Lower leg skin (tissue), 4 donors: ENCODE measurements at places on chromosomes 13 and 19. TPM values are rescaled to one million over a fixed set of nuclear protein-coding genes. Genes with fewer than 3 reads are reported as not detected.

The SIGLEC8 gene
- total RNA-seq, result 0.38 TPM

The EBI3 gene
- not detected for total RNA-seq

The CPT1C gene
- total RNA-seq, result 1.4 TPM

The PSG3 gene
- total RNA-seq, result not detected

The KCTD4 gene
- total RNA-seq, result 7.9 TPM

The SERP2 gene
- not detected for total RNA-seq

The PRSS57 gene
- total RNA-seq, result 0.32 TPM

The SYNE4 gene
- total RNA-seq, result 1.8 TPM

The KCNC3 gene
- 1.7 TPM for total RNA-seq

The OCEL1 gene
- 7.9 TPM for total RNA-seq

The USHBP1 gene
- total RNA-seq, result 2.1 TPM

DNA sequence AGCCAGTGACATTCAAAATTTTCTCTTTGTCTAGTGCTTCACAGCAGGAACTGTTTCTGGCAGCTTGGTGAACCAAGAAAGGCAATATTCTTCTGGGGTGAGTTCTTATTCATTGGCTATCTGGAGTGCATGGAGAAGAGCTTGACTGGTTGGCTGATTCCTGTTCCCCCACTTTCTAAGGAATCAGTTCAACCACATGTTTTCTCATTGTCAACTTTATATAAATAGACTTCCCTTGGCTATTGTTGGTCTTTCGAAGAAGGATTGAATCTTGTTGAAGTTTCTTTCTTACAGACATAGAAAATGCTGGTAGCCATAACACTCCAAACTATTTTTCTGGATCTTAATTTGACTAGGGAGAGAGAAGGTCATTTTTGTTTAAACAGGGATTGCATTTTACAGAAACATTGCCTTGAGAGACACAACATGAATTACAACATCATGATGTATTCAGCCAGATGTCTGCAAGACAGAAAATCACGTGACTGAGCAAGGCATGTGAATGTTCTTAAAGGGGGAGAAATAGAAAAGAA lies 85.2 kb downstream of the EDNRB start:
- no peak for DNase-seq

GRCh38 chr19:13765395-13766094 lies 1.2 kb downstream of the MRI1 start:
- no peak for DNase-seq

- peak; percentile 94 for DNase-seq
Observed at GRCh38 chr19:18932216-18932841, 8.7 kb downstream of the HOMER3 start.

DNA sequence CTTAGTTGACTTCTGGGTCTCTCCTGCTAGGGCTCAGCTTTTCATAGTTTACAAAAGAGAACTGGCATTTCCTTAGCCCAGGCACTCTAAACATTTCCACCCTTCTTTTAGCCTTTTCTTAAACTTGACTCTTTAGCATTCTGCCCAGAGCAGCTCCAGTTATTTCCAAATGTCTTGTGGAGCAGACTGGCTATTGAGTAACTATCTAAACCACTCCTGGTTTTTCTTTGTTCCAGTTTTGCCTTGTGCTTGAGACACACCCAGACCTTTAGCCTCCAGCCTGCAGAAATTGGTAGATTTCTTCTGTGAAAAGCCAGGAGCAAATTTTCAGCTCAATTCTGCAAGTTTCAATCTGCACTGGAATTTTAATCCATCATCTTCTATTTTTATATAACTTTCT lies 1813.1 kb downstream of the OLFM4 start:
- DNase-seq, result no peak

DNA sequence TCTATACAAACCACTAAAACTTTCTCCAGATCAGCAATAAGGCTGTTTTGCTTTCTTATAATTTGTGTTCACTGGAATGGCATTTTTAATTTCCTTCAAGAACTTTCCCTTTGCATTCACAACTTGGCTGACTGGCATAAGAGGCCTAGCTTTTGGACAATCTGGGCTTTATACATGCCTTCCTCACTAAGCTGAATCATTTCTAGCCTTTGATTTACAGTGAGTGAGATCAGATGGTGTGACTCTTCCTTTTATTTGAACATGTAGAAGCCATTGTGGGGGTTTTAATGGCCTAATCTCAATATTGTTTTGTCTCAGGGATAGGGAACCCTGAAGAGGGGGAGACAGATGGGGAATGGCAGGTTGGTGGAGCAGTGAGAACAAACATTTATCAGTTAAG lies 82.7 kb downstream of the FOXO1 start:
- no peak for DNase-seq

DNA sequence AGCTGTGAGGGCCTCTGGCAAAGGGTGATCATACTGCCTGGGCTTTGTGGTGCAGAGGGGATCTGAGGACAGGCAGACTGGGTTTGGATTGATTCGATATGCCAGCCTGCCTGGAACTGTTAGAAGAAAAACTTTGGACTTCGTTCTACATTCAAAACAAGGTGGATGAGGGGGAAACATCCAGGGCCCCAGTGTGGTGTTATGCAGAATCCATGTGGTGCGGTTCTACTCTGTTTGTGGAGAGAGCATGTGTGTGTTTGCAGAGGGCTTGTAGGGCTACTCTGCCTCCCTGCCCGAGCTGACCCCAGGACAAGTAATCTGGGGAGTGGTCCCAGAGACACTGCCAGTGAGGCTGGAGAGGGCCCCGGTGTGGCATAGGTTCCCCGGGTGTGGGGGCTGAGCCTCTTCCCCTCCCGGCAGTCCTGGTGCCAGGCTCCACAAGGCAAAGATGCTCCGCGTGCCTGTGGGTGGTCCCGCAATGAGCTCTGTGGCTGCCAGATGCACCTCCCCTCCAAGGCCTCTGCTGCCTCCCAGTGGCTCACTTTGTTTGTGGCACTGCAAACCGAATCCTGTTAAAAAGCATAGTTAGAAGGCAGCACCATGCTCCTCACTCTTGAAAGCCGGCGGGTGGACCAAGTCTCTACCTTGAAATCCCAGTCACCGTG lies 22.3 kb upstream of the TFDP1 start:
- DNase-seq, result peak; percentile 85

GRCh38 chr19:28541602-28542393 lies 671.2 kb downstream of the UQCRFS1 start:
- DNase-seq, result no peak

DNA sequence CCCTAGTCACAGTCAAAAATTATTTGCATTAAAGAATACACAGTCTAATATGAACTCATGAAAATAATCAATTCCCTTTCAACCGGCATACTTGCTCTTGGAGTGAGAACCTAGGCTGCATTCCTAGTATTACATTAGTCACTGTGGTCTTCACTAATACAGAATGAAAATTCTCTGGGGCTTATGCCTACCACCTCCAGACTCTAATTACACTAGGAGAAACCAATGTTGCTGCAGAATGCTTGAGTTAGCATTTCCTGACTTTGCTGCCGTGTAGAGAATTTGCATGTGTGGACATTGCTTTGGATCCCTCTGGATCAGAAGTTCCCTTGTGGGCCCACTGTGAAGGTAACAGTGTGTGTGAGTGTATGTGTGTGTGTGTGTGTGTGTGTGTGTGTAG lies 87.8 kb downstream of the CCNA1 start:
- DNase-seq, result no peak

DNA sequence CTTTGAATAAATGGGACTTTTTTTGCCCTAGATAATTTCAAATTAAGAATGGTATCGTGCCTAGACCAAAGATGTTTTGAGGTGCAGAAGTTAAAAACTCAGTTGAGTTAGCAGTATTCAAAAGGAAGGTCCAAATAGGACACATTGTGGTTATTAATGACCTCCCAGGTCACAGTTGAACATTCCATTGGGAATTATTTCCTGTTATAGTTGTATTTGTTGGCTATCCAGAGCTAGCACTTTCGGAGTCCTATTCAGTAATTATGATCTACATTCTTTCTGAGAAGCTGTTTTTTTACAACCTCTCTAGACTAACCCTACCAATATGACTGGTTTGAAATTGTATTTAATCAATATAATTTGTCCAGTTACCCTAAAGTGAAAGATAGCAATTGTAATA lies 83.7 kb downstream of the MAB21L1 start:
- DNase-seq, result no peak

GRCh38 chr13:107969546-107969945 lies 245.8 kb downstream of the LIG4 start:
- no peak for DNase-seq

- peak; percentile 69 for DNase-seq
Observed at GRCh38 chr19:12796146-12797071, 5.1 kb downstream of the JUNB start.

DNA sequence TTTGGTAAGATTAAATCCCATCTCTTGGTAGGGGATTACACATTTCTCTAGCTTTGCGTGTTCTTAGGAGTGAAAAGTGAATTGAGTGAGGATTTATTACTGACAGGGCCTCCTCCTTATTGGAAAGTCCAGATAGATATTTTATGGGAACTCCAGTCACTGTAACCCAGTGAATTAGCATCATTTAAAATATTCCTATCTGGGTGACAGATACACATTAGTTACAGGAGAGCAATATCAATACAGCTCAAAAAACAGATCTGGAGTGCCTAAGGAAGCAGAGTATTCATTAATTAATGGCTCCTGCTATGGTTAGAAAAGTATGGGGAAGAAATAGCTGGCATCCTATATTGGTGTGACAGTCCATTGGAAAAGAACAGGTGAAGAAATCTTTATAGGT lies 248.2 kb downstream of the SLITRK6 start:
- DNase-seq, result no peak

GRCh38 chr19:6108721-6109633 lies 1.3 kb downstream of the RFX2 start:
- DNase-seq, result peak; percentile 59

DNA sequence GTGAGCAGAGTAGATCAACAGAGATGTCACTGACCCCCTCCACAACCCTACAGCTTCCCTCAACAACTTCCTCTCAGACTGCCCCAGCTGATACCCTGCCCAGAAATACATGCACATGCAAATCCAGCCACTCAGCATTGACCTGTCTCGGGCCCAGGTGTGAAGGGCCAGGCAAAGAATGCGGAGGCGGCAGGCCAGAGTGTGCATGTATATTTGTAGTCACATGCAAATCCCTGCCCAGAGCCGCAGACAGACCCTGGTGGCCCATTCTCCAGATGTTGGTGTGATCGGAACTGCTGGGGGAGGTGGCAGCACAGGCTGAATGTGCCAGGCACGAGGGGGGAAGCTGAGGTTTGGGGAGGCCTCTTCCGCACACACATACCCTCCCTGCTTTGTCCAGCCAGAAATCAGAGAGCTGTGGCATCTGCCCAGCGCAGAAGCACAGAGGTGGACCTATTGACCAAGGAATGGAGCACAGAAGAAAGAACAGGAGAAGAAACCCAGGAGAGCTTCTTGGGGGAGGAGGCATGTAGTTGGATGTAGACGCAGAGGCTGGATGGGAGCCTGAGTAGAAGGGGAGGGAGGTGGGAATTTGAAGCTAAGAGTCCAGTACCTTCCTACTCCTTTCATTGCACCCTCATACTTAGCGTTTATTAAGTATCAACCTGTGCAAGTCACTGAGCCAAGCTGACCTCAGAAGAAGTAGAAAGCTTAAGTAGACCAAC lies 14.4 kb downstream of the MEF2B start:
- no peak for DNase-seq

- no peak for DNase-seq
Observed at GRCh38 chr13:76799696-76800095, 86.5 kb downstream of the KCTD12 start.

DNA sequence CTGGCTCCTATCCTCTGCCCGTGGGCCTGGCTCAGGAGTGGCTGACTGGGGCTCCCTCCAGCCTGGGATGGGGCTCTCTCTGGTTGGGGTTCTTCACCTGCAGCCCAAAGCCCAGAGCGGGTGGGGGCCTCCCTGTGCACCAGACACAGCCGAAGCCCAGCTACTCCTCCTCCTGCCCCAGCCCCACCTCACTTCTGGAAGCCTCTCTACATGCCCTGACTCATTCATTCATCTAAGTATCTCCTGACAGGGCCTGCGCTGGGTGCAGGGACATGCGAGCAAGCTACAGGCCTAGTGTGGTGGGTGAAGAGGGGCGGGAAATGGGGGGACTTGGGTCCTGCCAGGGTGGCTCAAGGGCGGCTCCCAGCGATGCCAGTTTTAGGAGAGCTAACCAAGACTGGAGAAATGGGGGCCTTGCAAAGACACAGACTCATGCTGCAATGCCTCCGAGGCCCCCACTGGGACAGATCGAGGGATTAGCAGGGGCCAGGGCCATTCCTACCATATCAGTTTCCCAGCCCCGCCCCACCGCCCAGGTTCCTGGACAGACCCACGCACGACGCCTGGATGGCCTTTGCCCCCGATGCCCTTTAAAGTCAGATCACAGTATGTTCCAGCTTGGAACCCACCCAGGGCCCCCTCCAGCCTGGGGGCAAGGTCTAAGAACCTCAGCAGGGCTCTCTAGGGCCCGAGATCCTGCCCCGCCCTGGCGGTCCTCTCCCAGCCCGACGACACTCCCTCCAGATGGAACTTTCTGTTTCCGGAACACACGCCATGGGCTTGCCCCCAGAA lies 12.6 kb downstream of the LSM4 start:
- no peak for DNase-seq

- no peak for DNase-seq
Observed at GRCh38 chr13:57450356-57450755, 181.2 kb upstream of the PCDH17 start.

GRCh38 chr13:65593298-65593874 lies 1636.8 kb downstream of the PCDH9 start:
- no peak for DNase-seq

DNA sequence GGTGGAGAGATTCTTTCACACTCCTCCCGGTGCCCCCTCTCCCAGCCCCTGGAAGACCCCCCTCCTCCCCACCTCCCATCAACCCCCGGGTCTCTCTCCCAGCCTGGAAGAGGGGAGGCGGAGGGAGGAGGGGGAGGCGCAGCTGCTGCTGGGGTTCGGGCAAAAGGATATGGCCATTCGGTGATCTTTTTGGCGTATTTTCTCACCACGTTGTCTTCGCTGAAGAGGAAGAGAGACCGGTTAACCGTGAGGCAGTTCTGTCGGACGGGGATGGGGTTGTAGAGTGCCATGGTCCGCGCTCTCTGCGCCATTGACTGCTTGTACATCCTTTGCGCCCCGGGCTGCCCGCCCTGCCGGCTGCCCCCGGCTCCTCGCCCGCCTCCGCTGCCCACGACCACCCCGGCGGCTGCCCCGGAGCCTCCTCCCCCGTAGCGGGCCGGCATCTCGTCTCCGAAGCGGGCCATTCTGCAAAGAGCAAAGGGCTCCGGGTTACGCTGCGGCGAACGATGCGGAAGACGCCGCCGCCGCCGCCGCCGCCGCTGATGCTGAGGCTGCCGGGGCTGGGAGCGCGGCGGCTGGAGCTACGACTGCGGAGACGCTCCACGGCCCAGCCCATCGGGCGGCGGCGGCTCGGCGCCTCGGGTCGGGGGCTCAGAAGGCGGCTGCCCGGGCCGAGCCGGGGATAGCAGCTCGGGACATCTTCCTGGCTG lies 363 bp downstream of the CACNA1A start:
- DNase-seq, result no peak

GRCh38 chr13:36345438-36346221 lies 564 bp downstream of the SPART start:
- peak; percentile 96 for DNase-seq
